Ecto neural progenitor cell (in vitro differentiated cells): ENCODE measurements at places on chromosomes 13 and 19.
A peak's percentile ranks its signal among the peaks of the same experiment; 100 is the strongest.

DNA sequence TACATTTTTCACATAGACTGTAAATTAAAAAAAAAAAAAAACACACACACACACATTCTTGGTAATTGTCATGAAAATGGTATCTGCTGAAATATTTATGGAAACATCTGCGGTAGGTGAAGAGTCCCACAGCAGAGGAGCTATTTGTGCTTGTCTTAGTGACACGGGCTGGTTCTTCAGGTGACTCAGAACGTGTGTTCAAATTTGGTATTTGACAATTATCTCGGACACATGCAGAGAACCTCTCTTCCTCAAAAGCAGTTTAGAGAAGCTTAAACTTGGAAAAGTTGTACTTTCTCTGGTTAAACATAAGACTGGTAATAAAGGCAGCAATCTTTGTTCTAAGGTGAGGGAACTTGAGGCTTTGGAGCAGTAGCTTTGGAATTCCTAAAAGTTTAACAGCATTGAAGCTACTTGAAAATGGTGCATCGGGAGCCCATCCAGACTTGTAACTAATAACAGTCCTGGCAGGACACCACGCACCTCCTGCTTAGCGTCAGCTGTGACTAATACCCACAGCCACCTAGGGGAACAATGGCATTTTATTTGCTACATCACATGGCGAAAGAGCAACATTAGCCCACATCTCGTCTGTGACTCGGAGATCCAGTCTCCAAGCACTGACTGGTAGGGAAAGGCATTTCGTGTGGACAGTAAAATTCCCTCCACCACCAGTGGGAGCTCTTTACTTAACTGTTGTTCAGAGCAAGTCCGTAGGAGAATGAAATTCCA lies 1505.1 kb upstream of the SLC10A2 start:
- peak; percentile 65 for DNase-seq

DNA sequence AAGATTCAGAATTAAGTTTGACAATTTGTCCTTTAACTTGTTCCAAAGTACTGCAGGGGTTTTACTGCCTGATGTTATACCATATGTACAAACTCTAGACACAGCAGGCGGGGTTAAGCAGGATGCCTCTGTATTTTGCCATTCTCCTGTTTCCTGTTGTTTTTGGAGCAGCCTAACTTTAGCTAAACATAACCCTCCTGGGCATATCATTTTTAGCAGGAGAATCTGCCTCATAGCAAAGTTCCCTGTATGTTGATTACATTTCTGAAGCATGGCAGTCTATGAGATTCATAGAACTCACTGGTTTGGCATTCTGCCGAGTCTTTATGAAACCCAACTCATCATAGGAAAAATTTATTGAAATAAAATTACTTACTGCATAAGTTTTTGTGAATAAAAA lies 5.2 kb downstream of the LHFPL6 start:
- no peak for DNase-seq

DNA sequence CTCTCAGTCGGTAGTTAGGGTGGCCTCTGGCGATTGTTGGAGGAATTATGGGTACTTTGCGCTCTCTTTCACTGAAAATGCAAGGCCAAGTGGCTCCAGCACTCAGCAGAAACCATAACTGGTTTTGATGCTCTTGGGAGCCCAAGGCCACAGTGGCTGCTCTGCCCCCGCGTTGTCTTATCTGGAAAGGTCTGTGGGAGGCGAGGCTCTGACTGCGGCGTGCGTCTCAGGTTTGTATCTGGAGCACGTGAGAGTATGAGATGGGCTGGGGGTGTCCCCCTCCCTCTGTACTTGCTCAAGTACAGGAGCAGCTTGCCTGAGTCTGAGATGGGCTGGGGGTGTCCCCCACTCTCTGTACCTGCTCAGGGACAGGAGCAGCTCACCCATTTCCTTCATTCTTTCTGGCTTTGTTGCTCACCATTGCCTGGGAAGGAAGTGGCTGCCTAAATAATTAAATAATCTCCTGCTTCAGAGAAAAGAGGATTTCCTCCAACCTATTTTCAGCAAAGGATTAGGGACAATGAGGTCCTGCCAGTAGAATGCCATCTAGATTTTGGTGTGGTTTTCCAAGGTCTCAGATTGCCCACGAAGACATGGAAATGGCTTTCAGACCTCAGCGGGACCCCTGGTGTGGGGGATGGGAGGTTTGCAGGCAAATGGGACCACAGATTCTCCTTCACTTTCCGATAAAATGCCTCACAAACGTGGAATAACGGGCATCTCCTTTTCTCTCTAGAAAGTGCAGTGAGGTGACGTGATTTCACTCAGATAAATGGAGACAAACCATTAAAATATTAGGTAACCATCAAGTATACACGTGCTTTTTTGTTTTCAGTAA lies 14.7 kb downstream of the ATP11A start:
- no peak for DNase-seq

- no peak for DNase-seq
Measured at GRCh38 chr19:50190439-50190891, 13.0 kb upstream of the MYH14 start.

GRCh38 chr13:76974618-76974975 lies 17.3 kb upstream of the CLN5 start:
- no peak for DNase-seq

DNA sequence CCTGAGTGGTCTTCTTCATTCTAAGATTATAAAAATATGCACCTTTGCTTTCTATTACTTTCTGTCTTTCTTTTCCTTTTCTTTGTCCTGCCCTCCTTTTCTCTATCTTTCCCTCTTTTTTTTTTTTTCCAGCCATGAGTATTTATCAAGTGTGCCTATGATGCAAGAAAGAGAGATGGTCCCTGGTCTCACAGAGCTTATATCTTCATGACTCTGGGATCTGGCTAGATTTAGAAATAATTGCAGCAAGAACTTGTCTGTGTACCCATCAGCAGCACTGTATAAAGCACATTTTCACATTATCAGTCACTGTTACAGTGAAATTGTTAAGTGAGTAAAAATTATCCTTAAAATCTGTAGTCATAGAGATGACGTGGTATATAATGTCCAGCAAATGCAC lies 31.6 kb upstream of the GAS6 start:
- no peak for DNase-seq

DNA sequence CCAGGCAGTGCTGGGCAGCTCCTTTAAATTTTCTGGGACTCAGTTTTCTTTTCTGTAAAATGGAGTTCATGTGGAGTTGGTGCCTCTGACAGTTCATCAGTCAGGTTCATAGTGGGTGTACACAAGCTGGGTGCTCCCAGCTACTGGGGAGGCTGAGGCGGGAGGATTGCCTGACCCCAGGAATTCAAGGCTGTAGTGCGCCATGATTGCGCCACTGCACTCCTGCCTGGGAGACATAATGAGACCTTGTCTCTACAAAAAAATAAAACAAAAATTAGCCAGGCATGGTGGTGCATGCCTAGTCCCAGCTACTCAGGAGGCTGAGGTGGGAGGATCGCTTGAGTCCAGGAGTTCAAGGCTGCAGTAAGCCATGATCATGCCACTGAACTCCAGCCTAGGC lies 21.1 kb downstream of the IQCN start:
- no peak for DNase-seq

DNA sequence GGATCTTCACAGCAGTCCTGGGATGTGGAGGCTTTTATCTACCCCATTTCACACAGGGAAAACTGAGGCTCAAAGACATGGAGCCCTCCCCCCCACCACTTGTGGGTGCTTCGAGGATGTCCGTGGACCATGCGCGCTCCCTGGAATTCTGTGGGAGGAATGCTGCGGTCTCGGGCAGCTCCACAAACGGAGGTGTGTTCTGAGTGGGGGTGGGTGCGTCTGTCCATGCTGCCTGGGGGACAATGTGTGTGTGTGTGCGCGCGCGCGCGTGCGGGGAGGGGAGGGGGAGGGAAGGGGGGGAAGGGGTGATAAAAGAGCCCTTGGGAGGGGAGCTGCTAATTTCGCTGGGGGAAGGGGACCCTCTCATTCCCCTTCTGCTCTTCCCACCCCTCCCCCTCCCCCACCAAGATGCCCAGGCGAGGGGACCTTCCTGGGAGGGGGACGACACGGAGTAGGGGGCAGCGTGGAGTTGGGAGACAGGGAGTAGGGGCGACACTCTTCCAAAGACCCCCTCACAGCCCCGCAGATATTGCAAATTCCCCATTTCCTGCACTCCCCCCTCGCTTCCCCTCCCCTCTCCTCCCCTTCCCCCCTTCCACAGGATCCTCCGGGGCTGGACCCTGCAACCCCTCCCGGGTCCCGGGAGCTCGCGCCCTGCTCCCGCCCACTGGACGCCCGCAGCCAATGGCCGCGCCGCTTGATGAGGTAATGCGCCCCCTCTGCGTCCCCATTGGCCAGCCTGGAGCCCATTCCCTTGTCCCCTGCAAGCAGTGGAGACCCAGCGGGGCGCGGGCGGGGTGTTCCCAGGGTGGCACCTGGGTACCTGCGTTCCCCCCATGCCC lies 18.9 kb upstream of the ZNRF4 start:
- peak; percentile 95 for DNase-seq

GRCh38 chr19:46661735-46662592 lies 982 bp upstream of the DACT3 start:
- peak; percentile 87 for DNase-seq

- no peak for DNase-seq
Measured at GRCh38 chr13:48600374-48601364, 53.1 kb upstream of the CYSLTR2 start.

- DNase-seq = no peak
Measured at GRCh38 chr19:18651733-18652132, 14.9 kb downstream of the KLHL26 start.

- DNase-seq = peak; percentile 74
Measured at GRCh38 chr13:46387064-46387851, at the start of gene RUBCNL. Gene RUBCNL (minus strand): TSS chr13:46387252. CDS start chr13:46372475, 14,777 bp downstream.

DNA sequence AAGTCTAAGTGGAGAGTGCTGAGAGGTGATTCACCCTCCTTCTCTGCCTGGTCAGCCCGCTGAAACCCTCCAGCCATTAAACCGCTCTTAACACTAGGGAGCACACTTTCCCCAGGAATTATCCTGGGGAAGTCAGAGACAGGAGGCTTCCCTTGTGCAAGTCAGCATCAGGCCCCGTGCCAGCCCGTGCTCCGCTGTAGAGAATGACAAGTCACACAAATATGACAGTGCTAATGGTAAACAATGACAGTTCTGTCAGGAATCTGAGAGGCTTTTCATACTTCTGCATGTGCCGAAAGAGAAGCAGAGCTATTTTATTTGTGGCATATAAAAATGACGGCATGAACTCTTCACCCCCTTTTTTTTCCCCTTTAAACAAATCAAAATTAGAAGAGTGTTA lies 816.9 kb upstream of the SLC10A2 start:
- peak; percentile 70 for DNase-seq

DNA sequence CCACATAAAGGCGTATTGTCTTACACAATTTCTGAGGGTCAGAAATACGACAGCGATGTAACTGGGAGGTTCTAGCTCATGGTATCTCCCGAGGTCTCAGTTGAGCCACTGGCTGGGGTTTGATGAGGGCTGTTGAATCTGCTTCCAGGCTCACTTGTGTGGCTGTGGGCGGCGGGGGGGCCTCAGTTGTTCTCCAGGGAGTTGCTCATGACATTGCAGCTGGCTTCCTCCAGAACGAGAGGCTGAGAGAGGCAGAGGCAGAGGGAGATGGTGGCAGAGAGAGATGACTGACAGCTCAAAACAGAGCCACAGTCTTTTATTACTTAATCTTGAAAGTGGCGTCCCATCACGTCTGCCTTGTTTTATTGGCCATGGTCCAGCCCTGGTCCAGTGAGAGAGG lies 6.2 kb upstream of the NLRP5 start:
- DNase-seq = no peak
